ENCODE measurements at places on chromosomes 1 and 21.

DNA sequence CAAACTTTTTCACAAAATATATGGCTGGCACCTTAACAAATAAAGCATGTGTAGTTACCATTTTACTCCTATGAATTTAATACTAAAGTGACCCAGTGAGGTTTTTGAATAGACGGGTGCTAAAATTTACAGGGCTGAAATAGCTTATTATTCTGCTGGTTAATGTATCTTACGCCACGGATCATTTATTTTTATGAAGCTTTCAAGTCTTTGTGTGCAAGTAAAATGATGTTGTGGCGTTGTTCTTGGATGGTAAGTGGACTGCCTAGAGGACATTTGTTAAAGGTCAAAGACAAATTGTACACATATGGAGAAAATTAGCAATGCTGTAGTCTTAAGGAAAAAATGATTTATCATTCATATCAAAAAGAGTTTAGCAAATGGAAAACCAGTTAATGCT lies 22.8 kb downstream of the INSL5 start:
- peak; percentile 54 for DNase-seq

DNA sequence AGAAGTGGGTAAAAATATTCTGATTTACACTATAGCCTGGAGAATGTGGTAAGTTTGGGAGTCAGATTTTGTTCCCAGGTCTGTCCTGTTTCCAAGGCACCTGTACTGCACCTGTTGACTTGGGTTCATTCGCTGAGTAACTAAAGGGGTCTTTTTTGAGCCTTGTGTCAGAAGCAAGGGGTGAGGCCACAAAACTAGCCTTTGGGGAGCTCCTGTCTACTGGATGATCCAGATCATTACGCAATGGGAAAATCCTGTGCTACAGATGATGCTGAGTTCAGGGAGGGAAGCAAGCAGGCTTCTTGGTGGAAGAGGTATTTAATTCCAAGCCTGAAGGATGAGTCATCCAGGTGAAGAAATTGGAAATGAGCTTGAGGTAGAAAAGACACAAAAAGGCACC lies 424.0 kb downstream of the MATN1 start:
- DNase-seq, result no peak

GRCh38 chr21:14523234-14523633 lies 22.9 kb downstream of the SAMSN1 start:
- no peak for DNase-seq

- no peak for DNase-seq
These were observed 15.8 kb downstream of the PLPP3 start for GRCh38 chr1:56563568-56563967.

- DNase-seq, result peak; percentile 49
These were observed 582 bp downstream of the SLC37A1 start for GRCh38 chr21:42513985-42514882.

Data from NCI-H2081 (cell line).